ENCODE measurements at places on chromosomes 2 and 18.

GRCh38 chr2:67323209-67323991, 73.7 kb upstream of the ETAA1 start:
- no peak for DNase-seq

- DNase-seq = no peak
These were observed 56.1 kb upstream of the NFE2L2 start for GRCh38 chr2:177320596-177320995.

DNA sequence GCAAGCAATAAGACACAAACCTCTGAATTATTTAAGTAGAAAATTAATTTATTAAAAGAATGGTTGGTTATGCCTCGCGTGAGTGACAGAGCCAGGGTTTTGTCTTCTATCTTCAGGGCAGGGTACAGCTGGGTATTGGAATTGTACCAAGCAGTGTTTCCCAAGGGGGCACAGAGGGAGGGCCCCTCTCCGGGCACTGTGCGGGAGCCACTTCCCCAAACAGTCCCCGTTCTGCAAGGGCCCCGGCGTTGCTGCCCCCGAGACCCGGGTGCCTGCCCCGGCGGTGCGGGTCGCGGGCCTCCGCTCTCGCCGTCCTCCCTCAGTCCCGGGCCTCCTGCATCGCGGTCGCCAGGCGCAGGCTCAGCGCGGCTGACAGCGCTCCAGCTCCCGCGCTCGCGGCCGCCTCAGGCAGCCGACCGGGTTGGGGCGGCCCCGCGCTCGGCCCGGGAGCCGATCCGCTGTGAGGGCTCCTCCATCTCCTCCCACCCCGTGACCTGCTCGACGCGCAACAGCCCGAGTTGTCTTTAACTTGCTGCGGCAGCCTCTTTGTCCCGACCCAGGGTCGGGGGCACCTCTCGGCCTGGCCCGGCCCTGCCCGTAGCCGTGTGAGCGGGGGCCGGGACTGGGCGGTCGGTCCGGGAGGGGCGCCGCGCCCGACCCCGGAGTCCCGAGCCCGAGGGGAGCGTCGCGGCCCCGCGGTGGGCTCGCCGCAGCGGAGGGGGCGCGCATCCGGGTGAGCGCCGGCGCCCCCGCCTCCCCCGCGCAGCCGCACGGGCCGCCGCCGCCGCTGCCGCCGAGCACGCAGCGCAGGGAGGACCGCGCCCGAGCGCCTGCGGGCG, 620 bp upstream of the GALNT1 start:
- no peak for DNase-seq

- DNase-seq = no peak
These were observed 102.4 kb downstream of the AGAP1 start for GRCh38 chr2:235596272-235596671.

DNA sequence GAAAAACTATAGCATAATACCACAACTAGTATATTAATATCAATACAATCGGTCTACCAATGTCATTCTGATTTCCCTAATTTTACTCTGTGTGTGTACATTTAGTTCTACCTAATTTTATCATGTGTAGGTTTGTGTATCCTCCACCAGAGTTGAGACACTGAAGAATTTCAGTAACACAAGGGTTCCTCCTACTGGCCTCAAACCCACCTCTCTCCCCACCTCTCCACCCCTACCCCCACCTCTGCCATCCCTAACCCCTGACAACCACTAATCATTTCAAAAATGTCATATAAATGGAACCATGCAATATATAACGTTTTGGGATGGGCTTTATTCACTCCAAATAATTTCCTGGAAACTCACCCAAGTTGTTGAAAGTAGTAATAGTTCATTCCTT, 117.9 kb downstream of the LYPD6 start:
- no peak for DNase-seq

DNA sequence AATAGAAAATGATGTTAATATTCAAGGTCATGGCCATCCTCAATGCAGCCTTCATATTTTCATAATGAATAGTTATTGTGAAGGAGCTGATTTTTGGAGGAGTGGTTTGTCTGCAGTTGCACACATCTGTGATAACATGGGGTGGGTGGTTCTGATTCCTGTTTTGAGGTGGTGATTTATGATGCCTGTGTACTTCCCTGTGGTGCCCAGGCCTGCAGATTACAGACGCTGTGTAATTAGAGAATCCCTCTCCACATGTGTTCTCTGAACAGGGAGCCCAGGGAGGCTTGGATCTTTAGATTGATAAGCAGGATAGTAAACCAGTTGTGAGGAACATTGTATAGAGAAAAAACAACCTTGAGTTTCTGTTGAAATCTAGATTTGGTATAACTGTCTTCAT, 117.5 kb downstream of the AGAP1 start:
- DNase-seq = no peak

GRCh38 chr2:33123216-33123615, 176.5 kb downstream of the LTBP1 start:
- DNase-seq = no peak

GRCh38 chr2:75054296-75054695, 95.9 kb downstream of the POLE4 start:
- no peak for DNase-seq

All from AG04449 (cell line).